CD14-positive monocyte (primary cell): ENCODE measurements at places on chromosomes 4 and X.

DNA sequence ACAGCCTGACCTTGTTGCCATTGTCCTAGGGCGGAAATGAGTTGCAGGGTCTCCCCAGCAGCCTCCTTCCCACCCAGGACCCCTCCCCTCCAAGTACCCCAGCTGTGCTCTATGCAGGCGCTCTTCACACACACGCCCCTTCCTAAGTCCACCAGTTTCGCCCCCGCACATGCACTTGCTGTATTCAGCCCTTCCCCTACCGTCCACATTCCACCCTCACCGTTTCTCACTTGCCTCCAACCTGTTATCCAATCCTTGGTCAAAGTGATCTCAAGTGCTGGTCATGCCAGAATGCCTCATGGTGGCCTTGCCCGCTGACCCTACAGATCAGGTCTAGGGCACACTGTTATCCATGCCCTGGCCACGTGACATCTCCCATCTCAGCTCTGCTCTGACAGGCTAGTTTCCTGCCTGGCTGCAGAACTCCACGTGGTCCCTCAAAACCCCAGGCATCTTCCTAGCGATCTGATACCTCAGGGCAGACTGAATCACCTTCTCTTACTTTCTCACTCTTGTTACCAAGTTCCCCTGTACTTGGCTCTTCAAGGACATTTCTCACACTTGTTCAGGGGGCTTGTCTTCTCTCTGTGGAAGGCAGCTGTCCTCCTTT, 39.7 kb downstream of the NSG1 start:
- no peak for DNase-seq

GRCh38 chrX:38489341-38489740, 72.0 kb upstream of the TSPAN7 start:
- DNase-seq = no peak

- no peak for DNase-seq
These were observed 50.4 kb upstream of the IL13RA2 start for GRCh38 chrX:115067812-115068211.

- DNase-seq = no peak
These were observed 2.2 kb upstream of the SMIM43 start for GRCh38 chr4:121767166-121767565.

DNA sequence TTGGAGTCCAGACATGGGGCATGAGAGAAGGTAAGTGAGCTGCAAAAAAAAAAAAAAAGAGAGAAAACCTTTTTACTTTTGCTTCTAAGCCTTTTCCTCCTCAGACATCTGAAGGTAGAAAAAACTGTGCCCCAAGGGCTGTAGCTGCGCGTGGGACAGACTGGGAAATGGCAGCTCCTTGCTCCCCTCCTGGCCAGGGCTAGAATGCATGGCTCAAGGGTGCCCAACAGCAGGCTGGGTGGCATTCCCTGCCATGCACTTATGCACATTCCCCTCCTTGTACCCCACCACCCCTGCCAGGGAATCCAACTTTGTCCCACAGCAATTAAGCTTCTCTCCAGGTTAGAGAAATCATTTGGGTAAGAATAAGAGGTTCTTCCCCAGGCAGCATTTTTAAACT, 421.2 kb downstream of the TRAM1L1 start:
- no peak for DNase-seq

DNA sequence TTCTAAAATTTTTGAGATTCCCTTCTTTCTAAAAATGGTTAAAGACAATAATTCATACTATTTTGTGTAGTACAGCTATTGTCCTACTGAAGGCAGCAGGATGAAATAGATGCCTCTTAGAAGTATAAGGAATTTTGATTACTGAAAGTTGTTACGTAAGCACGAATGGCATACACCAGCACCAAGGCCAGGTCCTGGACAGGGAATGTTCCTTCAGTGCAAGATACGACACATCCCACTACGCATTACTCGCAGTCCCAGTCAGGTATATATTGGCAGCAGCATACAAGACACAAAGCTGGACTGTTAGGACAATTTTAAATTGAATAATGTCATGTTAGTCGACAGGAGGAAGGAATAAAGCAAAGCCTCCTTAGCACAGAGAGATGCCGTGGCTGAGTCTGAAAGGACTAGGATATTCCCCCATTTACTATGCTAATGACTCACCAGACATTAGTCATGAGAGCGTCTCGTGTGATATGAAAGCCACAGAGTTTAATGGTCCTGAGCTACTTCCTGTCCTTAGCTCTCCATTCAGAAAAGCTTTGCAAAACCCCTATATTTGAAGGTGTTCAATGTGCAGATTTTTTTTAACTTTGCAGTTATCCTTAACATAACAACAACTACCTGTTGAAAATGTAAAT, 504.3 kb downstream of the FAM133A start:
- DNase-seq = no peak

DNA sequence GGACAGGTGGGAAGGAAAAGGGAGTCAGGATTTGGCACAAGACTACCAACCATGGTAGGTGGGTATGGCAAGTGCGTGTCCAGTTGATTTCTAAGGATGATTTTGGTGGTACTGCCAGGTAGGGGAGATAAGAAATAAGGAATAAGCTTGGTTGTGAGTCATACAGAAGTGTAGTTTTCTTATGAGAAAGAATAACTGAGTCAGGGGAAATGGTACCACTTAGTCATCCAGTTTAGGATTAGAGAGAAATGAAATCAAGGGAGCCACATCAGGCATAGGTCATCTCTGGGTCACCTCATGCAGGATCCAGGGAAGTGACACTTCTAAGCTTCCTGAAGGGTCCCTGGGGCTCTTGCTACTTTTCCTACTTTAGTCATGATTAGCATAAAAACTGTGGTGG, 107.1 kb upstream of the C1GALT1C1 start:
- DNase-seq = no peak

DNA sequence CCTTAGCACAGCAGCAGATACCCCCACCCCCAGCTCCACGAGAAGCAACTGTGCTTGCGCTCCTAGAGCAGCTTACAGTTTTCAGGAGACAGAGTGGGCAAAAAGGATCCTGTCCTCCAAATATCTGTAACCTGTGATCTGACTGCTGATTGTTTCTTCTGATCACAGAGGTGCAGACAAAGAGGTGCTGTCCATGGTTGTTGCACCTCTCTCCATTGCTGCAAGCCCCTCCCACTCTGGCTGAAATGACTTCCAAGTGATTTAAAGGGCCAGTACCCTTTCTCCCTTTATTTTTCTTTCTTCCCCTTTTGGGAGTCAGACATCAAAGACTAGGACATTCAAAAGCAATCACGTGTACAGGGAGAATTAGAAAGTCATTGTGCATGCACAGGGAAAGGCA, 205.3 kb upstream of the GEMIN8 start:
- DNase-seq = no peak

DNA sequence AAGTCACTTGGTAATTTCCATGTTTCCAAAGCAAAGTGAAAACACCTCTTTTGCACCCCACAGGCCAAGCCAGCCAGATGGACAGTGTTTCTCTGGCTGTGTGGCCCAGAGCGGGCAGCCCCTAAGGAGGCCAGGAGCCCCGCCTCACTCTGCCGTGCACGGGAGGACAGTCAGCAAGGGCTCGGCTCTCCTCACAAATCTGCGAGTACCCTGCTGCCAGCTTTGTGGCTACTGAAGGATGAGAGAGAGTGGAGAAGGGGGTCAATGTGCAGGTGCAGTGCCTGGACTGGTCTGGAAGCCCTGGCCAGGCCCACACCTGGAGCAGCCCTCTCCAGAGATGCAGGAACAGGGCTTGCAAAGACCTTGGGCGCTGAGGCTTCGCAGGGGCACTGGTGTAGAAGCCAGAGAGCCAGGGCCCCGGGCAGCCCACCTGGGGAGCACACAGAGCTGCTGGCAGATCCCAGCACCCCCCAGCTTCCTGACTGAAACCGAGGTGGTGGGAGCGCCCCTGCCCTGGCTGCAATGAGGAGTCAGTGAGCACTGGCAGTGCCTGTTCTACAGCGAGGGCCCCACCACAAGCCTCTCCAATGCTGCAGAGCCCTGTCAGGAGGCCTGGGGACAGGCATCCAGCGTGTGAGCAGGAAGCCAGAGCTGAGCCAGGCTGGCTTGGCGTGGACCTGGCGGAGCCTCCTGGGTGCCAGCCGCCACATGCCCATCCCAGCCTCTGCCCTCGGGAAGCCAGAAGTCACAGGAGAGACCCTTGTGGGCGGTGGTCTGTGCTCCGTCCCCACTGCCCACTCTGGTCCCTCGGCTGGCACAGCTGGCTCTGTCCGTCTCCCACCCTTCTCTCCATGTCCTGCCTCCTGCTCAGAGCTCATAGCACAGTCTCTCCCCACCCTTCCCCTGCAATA, 3.9 kb downstream of the SPON2 start:
- DNase-seq = no peak

GRCh38 chr4:151304755-151305154, 20.6 kb downstream of the SH3D19 start:
- DNase-seq = no peak

GRCh38 chrX:80412042-80412441, 8.2 kb upstream of the TENT5D start:
- DNase-seq = no peak

DNA sequence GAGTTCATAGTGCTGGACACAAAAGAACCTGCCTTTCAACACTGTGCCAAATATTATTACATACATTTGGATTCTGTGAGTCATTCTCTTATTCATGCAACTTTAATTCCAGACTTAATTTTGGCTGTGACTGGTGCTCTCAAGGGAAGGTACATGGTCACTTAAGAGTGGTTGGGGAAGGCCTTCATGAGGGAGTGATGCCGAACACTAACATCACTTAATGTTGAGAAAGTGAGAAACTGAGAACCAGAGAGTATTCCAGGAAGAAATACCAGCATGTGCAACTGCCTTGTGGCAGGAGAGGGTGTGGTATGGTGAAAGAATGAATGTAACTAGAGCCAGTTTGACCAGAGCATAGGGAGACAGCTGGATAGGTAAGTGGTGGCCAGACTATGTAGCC, 41.5 kb upstream of the FHDC1 start:
- DNase-seq = no peak

DNA sequence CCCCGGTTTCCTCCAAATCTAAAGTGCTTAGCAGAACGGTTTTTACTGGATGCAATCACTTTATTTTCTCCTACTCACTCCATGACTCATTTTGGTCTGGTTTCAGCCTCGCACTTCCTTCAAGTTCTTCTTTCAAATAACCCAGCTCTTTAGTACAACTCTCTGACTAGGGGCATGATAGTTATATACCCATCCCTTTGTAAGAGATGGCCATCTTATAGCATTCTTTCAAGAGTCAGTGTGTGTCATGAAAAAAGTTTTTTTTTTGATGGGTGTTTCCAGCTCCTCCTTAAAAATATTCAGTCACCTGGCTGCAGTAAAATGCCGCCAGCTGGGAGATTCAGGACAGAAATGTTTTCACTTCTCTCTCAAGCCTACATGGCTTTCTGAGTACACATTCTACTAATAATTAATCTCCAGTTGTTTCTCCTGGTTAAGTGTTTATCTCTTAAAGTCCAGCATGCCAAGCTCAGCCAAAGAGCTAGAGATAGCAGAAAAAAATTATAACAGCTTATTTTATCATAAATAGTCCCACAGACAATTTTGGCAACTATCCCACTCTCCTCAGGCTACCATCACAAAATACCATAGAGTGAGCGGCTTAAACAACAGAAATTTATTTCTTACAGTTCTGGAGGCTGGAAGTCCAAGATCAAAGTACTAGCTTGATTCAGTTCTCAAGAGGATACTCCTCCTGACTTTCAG, 139.3 kb downstream of the GASK1B start:
- peak; percentile 80 for DNase-seq

GRCh38 chr4:74117024-74117534, 18.1 kb upstream of the CXCL2 start:
- DNase-seq = no peak

GRCh38 chr4:156976147-156976546, 4.5 kb upstream of the PDGFC start:
- DNase-seq = no peak

GRCh38 chrX:132673331-132673730, 184.5 kb upstream of the MBNL3 start:
- no peak for DNase-seq

- no peak for DNase-seq
These were observed 89.3 kb upstream of the NEIL3 start for GRCh38 chr4:177220376-177220775.

GRCh38 chr4:78560296-78560963, 8.9 kb downstream of the ANXA3 start:
- no peak for DNase-seq

- no peak for DNase-seq
These were observed 40.7 kb upstream of the CITED1 start for GRCh38 chrX:72346302-72346949.

GRCh38 chr4:54278216-54278615, 49.1 kb downstream of the PDGFRA start:
- no peak for DNase-seq

DNA sequence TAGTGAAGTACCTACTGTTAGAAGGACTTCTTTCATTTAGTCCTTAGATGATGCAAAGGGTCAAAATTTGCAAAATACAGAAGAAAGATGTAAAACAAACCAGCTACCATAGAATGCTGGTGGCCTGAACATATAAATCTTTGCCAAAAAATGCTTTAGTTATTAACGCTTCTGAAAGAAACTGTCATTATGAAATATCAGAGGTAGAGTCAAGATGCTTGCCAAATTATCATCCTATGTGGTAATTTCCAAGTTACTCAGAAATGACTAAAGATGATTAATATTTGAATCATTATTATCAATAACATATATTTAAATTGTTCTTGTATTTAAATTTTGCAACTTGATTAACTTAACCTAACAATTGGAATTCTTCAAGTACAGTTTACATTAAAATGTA, 588.4 kb upstream of the FAM241A start:
- DNase-seq = no peak

GRCh38 chr4:158395889-158396288, 125.8 kb upstream of the RXFP1 start:
- DNase-seq = no peak

DNA sequence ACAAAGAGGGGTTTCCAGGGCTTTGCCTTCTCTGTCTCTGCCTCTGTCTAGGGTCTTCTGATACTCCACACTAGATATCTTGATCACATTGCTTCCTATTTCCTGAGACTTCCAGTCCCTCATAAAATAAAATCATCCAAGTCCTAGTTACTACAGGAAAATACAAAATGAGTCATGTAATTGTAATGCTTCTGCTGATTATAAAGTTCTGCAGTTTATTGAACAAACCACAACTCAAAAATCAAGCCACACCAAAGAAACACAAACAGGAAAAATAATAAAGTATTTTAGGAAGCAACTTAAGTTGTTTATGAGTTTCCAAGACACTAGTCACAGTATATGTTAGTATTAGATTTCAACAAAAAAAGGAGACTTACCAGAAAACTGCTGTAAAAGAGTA, 695.1 kb upstream of the GALNTL6 start:
- DNase-seq = no peak

DNA sequence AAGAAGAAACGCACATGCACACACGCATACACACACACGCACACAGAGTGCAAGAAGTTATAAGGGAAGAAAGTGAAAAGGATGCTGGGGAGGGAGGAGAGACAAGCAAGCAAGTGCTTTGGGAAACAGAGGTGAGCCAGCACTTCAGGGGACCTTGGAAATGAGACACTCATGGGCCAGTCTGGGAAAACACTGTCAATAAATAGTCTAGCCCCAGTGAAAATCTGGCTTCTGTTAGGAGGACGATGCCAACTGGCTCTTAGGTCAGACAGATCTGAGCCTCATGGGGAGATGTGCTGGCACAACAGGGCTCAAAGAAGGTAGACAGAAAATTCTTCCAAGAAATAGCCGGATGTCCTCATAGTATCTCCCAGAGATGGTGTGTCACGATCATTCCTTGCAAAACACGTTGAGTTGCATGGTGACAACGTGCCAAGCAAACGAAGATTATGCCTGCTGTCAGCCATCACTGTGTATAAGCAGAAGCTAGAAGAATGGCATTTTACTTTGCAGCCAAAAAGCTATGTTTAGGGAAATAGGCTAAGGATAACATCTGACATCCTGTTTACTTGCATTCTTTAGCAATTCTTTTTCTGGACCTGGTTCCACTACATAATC, 557 bp upstream of the ARHGEF6 start:
- peak; percentile 38 for DNase-seq
